ENCODE measurements at places on chromosomes 2 and 18.

DNA sequence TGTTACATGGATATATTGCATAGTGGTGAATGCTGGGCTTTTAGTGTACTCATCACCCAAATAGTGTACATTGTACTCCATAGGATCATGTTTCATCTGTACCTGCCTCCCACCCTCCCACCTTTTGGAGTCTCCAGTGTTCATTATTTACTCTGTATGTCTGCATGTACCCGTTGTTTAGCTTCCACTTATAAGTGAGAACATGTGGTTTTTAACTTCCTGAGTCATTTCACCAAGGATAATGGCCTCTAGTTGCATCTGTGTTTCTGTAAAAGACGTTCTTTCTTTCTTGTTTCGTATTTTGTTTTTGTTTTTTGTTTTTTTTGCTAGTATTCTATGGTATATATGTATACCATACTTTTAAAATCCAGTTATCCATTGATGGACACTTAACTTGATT is 107.5 kb downstream of the MSTN start:
- DNase-seq, result no peak

GRCh38 chr2:41836948-41837347 is 210.9 kb upstream of the PKDCC start:
- DNase-seq, result no peak

DNA sequence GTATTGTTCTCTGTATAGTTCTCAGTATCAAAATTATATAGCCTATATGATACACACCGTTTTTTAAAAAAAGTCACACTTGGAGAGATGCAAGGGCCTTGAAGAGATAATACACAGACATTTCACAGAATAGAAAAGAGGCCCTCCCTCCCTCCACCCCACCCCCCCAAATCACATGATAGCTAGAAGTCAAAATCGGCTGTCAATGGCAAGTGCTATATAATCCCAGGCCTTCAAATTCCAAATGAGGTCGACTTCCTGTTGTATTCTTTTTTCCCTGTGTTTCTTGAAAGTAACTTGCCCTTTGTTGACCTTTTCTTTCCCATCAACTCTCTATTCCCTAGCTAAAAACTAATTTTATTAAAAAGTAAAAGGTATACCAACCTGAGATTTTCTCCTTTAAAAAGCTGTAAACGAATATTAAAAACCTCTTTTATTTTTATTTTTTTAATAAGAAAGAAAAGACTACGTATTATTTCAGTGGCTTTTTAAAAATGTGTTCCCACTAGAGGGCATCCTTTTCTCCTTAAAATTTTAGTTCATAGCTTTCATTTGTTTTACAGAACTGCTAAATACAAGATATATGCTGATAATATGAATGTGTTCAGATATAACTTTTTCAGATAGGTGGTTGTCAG is 46.6 kb downstream of the KCMF1 start:
- DNase-seq, result no peak

DNA sequence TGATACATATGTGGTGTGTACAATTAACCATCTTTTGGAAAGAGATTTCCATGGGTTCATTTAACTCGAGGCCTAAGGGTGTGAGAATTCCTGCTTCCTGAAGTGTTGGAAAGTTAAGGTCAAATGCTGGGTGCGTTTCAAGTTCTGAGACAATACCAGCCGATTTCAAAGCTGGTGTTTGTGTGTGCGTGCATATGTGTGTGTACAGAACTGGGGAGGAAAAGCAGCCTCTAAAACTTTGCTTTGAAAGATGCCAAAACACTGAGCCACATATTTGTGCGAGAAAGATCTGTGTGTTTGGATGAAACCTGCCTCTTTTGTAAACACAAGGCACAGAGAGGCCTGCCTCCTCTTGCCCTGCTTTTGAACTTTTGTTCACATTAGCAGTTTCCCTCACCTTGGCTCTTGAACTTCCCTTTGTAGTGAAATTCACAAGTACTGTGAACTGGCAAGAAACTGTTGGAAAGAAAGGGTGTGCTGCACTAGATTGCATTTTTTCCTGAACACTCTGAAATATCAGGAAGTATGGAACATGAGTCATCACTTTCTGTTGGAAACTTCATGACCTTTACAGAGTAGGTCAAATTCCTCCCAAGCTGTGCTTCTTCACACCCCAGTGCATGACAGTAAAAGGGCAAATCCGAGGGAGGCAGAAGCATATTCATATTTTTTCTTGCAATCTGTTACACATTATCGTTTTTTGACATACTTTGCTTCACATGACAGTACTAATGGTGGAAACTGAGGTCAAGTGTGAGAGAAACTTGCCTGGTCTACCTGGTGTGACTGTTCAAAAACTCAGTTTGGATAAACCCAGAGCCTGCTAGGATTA is 20.0 kb upstream of the CAVIN2 start:
- DNase-seq, result no peak

DNA sequence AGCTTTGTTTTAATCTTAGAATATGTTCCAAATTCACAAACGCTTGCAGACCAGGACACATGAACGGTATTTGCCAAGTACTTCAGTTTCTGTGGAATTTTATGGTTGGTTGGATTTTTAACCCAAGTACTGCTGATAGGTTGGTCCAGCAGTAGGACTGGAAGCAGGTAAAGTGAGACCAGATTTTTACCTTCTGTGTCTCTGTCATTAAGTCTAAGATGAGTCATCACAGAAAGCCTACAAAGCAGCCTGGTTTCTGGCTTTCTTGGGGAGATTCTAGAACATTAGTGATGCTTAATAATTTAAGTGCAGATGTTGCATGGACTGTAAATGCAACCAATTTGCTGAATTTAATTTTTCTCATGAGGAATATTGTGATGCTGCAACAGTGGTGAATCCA is 100.5 kb downstream of the SCG2 start:
- DNase-seq, result no peak

- DNase-seq, result no peak
These were observed 316.7 kb upstream of the SALL3 start for GRCh38 chr18:78662879-78663278.

DNA sequence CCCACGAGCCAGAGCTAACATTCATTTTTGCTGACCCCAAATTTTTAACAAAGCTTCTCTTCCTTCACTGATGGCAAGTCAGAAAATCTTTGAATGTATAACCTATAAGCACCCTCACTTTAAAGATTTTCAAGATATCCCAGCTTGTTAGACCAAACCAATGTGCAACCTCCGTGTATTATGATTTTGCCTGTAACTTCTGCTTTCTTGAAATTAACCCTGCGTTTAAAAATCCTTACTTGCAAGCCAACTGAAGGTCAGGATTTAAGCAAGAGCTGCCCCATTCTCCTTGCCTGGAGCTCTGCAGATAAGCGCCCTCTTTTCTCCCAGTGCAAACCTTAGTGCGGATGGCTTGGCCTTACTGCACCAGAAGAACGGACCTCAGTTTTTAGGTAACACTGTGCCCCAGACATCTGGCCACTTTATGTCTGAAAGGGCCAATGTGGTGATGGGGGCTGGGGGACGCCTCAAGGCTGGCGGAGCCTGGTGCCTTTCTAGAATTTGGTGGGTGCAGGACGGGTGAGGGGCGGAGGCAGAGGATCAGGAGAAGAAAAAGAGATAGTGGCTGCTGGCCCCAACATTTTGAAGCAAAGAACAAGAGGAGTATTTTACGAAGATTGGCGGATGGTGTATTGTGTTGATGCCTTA is 805 bp upstream of the TNFRSF11A start:
- DNase-seq, result no peak

Data from activated CD4-positive, CD25-positive, alpha-beta regulatory T cell (primary cell).